Activated CD4-positive, alpha-beta T cell treated with anti-CD3 and anti-CD28 coated beads for 24 hours (primary cell): ENCODE measurements at places on chromosomes 5 and 9.
A peak's percentile ranks its signal among the peaks of the same experiment; 100 is the strongest.

- no peak for DNase-seq
Measured at GRCh38 chr9:124306098-124306735, 48.5 kb downstream of the NEK6 start.

DNA sequence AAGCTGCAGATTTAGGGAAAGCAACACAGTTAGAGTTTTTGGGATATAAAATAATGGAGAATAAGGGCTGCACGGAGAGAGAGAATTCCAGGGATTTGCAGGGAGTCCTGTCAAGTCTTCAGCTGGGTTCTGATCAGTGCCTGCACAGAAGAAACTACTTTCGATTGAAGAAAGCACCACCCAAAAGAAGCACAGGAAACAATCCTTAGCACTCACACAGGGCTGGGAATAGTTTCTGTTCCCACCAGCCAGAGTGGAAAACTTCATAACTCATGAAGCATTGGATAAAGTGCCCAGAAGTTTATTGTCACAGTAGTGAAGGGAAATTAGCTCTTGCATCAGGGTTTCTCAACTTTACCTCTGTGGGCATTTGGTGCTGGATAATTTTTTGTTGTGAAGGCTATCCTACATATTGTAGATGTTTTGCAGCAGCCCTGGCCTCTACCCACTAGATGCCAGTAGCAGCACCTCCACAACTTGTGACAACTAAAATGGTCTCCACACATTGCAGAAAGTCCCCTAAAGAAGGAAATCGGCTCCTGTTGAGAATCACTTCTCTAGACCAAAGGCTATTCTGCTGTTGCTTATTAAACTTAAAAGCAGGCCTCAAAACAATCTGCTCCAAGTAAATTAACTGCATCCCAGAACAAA lies 71.0 kb upstream of the FAM120A start:
- DNase-seq, result no peak

GRCh38 chr9:127714020-127714750 lies 1.3 kb downstream of the PTRH1 start:
- DNase-seq, result no peak

DNA sequence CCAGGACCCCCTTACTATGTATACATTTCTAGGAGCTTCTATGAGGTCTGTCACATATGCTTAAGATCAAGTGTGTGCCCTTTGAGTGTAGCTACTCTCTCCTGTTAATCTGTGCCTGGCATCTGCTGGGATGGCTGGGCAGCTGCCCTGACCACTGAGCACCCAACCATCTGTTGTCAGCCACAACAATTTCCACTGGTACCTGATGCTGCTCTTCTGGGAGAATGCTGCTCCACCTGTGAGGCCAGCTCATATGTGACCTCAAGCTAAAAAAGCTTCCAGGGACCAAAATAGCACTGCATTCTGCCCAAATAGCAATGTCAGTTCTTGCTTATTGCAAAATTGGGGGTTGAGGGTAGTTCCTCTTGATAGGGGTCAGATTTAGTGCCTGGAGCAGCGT lies 595.6 kb downstream of the RAB3C start:
- no peak for DNase-seq

GRCh38 chr5:163574472-163575440 lies 69.3 kb downstream of the MAT2B start:
- no peak for DNase-seq

- no peak for DNase-seq
Measured at GRCh38 chr5:159855476-159856191, 60.6 kb upstream of the ADRA1B start.

- no peak for DNase-seq
Measured at GRCh38 chr5:23103566-23103965, 250.4 kb upstream of the CDH12 start.

DNA sequence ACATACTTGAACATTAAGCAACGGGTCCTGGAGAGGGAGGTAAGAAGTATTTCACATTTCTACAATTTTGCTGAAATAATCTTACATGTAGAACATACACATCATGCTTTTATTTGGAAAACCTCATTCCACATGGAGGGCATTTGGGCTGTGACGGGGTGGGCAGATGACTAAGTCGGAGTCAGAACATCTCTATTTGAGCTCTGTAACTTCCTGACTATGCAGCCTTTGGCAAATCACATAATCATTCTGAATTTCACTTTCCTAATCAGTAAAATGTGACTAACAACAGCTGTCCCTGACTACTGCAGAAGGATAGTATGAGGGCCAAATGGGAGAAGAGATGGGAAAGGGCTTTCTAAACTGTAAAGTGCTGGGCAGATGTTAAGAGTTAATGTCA lies 17.1 kb upstream of the IL6ST start:
- no peak for DNase-seq

GRCh38 chr9:14307989-14308852 lies 5.7 kb downstream of the NFIB start:
- no peak for DNase-seq

DNA sequence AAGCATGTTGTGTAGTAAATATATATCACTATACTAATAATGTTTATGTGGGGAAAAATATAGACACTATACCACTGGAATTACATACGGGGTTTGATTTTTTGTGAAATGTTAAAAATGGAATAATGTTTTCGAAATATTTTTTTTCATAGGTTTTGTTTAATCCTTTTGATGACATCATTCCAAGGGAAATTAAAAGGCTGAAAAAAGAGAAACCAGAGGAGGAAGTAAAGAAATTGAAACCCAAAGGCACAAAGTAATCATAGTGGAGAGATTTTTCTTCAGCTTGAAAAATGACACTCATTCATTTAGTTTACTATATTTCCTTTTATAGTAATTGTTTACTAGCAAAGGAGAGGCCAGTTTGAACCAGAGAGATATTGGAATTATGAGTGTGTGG lies 17.6 kb downstream of the CWC27 start:
- DNase-seq, result no peak

- no peak for DNase-seq
Measured at GRCh38 chr9:121937240-121937639, 155.9 kb downstream of the TTLL11 start.

- DNase-seq, result no peak
Measured at GRCh38 chr5:58775701-58776262, 192.9 kb downstream of the RAB3C start.

DNA sequence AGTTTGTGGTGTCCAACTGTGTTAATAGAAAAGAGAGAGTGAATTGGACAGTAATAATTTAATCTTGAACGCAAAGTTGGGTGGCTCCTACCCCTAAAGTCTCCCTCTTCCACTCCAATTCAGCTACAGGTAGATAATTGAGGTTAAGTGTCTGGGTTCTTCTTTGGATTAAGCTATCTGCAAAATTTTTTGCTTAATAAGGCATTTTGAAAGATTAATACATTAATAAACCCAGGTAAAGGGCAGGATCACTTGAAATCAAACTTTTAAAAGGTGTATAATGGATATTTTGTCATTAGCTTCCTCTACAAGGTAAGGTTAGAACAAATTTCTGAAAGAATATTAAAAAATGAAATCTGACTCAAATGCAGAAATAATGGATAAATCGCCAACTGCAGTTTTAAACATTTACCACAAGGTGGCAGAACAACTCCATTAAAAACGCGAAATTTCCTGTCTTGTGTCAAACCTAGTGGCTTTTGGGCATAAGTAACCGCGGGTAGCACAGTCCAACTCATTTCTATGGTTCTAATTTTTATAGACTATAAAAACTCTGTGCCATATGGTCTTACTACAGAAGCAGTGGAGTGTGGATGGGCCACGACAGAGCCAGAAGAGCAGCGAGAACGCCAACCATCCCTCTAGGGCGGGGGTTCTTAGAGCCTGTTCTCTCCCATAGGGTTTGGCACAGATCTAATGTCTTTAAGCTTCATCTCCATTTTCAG lies 276.5 kb downstream of the ARHGEF28 start:
- DNase-seq, result peak; percentile 3

DNA sequence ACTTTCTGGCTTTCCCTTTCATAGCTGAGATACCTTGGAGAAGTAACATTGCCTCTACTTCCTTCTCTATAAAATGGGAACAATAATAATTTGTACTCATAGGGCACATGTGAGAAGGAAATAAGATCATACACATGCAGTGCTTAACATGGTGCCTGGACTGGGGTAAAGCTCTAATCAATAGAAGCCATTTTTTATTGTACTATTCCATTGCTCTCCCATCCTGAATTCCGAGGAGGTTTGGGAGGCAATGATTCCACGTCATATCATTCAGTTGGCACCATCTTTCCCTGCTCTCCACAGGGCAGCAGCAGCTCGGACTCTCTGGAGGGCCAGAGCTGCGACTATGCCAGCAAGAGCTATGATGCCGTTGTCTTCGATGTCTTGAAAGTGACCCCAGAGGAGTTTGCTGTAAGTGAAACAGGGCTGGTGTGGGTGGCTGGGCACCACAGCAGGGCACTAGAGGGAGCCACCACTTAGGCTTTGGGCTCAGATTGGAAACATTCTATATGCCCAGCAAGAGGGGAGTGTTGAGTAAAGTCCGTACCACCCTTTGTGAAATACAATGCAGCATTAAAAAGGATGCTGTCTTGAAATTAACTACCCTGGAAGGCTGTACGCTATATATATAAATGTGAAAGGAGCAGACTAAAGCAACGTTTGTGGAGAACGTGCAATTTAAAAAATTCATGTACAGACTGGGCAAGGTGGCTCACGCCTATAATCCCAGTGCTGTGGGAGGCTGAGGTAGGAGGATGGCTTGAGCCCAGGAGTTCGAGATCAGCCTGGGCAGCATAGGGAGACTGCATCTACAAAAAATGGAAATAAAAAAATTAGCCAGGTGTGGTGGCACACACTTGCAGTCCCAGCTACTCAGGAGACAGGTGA lies 51.2 kb downstream of the RALGPS1 start:
- no peak for DNase-seq

DNA sequence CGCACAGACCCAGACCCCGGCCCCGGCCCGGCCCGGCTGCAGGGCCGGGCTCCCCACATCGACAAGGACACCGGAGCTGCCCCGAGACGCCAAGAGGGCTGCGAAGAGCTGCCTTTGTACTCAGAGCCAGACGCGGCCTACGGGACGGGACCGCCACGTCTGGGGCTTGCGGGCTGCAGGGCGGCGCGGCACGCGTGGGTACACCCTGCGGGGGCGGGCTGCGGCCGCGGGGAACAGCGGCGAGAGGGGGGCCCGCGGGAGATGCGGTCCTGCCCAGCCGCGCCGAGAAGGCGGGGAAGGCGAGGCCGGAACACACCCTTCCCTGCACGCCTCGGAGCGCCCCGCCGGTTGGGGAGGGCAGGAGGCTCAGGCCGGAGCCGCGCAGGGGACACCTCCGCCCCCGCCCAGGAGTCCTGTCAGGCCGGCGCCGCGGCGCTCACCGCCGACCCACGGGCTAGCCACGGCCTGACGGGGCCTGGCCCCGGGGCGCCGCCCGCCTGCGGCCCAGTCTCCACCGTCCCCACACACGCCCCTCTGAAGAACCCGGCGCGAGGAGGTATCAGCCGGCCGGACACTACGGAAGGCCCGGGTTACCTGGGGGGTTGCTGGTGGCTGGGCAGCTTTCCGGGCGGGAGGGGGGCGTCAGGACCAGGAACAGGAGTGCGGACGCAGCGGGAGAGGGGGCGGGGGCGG lies 478 bp downstream of the RAB14 start:
- peak; percentile 12 for DNase-seq

DNA sequence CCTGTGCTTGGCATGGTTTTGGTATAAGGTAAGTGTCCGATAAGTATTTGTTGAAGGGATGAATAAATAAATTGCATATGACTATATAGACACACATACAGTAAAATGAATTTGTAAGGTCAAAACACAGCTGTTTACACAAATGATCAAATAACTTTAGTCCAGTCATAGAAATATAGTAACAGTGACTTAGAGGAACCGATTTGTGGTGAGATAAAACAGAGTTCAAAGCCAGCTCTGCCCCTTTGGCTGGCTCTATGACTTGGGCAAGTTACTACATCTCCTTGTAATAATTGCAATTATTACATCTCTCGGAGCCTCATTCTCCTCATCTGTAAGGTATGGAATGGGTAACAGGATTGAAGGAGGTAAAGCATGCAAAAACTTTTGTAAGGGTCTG lies 384.0 kb downstream of the PLK2 start:
- no peak for DNase-seq

DNA sequence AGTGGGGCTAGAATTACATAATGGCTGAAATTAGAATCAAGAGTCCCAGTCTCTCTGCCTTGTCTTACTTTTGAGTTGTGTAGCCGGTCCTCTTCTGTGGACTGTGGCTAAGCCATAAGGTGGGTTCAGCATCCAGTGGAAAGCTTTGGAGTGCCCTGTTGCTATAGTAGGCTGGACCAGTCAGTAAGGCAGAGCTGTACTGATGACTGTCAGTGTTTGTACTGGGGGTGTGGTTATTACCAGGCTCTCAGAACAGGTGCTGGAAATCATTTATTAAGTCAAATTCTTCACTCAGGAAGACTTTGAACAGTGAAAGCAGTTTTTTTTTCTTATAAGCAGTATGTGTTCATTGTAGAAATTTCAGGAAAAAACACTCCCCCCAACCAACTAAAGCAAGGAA lies 129.4 kb downstream of the ZSWIM6 start:
- DNase-seq, result no peak

DNA sequence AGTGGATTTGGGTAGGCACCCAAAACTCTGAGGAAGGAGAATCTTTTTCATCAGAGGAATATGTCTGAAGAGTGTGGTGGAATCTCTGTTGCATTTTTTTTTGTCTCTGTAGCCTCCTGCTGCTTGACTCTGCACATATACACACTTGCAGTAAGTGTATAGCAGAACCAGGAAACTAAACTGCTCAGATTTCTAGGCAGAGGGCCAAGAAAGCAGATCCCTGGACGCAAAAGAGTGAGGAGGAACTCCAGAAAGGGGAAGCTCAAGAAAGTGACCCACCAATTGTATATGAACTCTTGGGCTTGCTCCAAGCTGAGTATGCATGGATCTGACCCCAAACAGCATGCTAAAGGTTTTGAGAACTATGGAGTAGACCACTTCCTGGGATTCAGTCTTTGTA lies 181.8 kb downstream of the GADD45G start:
- no peak for DNase-seq

DNA sequence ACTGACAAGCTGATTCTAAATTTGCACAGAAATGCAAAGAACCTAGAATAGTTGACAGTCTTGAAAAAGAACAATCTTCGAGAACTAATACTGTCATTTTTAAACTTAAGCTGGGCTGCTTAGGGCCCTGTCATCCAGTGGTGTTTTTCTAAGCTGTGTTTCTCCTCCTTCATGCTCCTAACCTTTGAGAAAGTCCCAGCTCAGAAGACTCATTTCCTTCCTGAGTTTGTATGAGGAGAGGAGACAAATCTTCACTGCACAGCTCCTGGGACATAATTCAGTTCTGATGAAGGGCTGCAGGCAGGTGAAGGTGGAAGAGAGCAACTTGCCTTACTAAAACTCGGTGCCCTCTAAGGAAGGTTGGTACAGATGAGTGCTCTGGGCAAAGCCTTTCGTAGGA lies 109.5 kb upstream of the ANKRD55 start:
- no peak for DNase-seq

- DNase-seq, result no peak
Measured at GRCh38 chr5:82334085-82334692, 56.0 kb upstream of the RPS23 start.
